Ovary (tissue), 10 donors: ENCODE measurements at places on chromosomes 13 and 19. TPM values are rescaled to one million over a fixed set of nuclear protein-coding genes. Genes with fewer than 3 reads are reported as not detected.

GRCh38 chr19:16042533-16043085 lies 33.7 kb upstream of the TPM4 start:
- DNase-seq: no peak

- no peak for DNase-seq
Observed at GRCh38 chr13:113567681-113568080, 16.9 kb upstream of the TFDP1 start.

DNA sequence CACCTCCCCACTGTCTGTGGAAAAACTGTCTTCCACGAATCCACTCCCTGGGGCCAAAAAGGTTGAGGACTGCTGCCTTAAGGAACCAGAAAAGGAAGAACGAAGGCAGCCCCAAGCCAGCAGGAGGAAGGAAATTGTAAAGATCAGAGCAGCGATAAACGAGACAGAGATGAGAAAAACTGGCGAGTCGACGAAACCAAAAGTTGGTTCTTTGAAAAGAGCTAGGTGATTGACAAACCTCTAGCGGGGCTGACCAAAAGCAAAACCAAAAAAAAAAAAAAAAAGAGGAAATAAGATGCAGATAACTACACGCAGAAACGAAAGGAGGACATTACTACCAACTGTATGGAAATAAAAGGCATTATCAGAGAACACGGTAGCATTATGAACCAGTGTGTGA lies 76.9 kb downstream of the GADD45B start:
- DNase-seq: no peak

The SHC2 gene
- polyA plus RNA-seq: 0.62 TPM

The COL5A3 gene
- 6.7 TPM for polyA plus RNA-seq

The ALDH16A1 gene
- polyA plus RNA-seq: 0.93 TPM

DNA sequence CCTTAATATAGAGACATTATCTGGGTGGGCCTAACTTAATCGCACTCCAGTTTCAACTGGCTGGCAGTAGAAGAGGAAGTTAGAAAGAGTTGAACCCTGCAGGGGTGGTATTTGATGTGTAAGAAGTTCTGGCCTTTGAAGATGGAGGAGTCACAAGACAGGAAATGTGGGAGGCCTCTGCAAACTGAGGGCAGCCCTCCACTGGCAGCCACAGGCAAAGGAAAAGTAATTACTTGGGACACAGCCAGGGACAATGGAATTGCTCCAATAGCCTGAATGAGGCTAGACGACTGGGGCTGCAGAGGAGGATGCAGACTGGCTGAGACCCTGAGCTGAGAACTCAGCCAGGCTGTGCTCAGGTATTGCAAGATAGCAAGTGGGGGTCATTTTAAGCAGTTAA lies 703.3 kb upstream of the ARGLU1 start:
- no peak for DNase-seq

DNA sequence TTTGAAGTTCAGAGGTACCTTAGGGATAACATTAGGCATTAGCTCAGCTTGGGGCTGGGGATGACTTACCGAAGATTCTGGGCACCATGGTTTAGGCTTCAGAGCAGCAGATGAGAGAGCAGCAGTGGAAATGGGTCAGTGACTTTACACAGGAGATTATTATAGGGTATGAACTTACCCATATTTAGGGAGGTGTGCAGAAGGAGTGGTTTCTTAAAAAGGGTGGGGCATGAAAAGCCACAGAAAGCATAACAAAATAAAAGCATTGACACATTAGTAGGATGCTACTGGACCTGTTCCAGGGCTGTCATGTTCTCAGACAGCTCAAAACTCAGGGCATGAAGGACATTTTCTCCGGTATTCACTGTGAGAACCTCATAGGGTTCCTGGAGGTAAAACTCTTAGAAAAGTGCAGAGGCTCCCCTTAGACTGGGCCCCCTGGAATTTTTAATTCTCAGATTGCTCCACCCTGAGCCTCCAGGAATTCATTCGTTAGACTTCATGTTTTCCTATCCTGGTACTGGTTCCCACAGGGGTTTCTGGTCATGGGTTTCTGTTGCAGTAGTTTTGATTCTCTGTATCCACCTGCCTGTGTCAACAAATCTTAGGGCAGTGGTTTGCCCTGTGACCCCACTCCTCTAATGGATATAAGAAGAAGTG lies 20.7 kb downstream of the IGFL1 start:
- no peak for DNase-seq

- DNase-seq: no peak
Observed at GRCh38 chr13:58767566-58767965, 1136.0 kb downstream of the PCDH17 start.

The ZNF69 gene
- 10.2 TPM for polyA plus RNA-seq

DNA sequence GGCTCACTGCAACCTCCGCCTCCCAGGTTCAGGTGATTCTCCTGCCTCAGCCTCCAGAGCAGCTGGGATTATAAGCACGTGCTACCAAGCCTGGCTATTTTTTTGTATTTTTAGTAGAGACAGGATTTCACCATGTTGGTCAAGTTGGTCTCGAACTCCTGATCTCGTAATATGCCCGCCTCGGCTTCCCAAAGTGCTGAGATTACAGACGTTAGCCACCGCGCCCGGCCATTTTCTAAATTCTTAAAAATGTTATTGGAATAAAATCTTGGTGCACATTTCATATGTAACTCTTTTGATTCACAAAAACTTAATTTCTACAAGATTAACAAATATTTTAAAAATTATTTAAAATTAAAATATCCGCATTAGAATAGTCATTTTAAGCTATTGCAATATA lies 1480.3 kb upstream of the SPRY2 start:
- DNase-seq: no peak

The BSG gene
- 290 TPM for polyA plus RNA-seq

DNA sequence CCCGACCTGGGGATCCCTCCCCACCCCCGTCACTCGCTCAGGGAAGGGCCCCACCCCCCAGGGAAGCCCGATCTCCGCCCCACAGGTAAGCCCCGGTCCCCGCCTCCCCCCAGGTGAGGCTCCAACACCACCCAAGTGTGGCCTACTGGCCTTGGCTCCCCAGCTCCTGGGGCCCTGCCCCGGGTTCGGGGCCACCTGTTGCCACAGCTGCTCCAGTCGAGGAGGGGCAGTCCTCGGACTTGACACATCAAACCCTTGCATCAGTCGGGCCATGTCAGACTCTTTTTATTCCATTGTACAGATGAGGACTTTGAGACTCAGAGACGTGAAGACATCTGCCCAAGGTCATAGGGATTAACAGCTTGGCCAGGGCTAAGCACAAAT lies 512 bp downstream of the CC2D1A start:
- no peak for DNase-seq
